ENCODE measurements at places on chromosomes 12 and 14.

DNA sequence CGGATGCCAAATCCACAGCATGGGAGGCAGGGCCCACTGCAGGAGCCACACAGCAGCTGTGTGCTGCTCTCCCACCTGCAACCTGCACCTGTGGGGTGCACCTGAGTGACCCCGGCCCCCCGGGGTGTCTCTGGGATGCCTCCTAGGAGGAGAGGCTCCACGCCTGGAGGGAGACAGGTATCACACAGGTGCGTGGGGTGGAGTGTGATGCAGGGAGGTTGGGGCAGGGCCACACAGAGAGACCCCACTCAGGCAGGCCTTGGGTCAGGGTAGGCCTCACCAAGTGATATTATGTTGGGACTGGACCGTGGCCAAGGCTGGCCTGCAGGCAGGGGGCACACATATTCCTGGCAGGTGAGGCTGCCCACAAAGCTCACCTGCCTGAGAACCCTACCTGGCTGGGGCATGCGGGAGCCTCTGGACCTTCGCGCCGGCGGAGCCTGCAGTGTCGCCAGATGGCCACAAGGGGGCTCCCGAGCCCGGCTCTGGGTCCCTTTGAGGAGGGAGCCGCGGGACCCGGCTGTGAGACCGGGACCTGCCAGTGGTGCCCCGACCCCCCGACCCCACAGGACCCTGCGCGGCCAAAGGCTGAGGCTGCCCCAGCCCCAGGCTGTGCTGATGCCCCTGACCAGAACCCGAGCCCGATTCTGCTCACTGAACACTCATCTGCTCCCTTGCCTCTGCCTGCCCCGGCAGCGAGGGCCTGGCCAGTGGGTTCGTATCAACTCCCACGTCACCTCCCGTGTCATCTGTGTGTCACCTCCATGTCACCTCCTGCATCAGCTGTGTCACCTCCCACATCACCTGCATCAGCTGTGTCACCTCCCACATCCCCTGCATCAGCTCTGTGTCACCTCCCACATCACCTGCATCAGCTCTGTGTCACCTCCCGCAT lies 11.4 kb downstream of the TMEM121 start:
- peak; percentile 63 for DNase-seq

DNA sequence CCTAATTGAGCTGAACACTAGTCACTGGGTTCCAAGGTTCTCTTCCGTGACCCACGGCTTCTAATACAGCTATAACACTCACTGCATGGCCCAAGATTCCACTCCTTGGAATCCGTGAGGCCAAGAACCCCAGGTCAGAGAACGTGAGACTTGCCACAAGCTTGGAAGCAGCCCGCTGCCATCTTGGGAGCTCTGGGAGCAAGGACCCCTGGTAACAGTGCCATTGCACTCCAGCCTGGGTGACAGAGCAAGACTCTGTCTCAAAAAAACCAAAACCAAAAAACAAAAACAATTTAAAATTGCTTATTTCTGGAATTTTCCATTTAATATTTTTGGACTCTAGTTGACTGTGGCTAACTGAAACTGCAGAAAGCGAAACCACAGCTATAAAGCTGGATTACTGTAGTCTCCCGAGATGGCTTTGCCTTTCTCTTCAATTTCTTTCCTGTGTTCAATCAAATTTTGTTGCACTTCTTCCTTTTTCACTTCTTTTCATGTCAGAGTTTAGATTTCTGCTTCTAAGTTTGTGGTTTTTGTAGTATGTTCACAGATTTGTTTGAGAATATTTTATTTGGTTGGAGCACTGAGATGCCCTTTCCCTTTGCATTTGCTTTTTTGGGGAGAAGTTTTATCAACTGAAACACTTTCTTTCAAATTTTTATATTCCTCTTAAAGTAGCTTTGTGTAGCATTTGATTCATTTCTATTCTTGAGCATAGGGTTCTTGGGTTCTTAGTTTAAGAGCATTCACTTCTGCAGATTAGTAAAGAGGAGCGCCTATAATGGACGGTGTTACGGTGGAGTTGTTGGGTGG lies 44.6 kb downstream of the DDHD1 start:
- DNase-seq, result peak; percentile 20

DNA sequence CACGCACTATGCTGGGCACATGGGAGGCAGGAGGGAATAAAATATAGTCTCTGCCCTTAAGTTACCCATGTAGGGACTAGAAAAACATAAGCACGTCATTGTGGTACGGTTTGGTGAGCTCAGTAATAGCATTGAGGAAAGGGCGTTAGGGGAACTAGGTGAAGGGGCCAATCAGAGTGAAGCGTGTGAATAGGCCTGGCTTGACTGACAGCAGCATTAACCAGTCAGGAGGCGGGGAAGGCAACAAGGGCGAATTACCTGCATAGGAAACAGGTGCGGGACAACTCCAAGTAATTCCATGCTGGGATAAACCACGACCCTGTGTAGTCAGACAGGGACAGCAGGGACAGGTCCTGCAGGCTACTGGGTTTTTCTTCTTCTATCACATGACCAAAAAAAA lies 107.7 kb downstream of the UNC79 start:
- DNase-seq, result no peak

GRCh38 chr12:54412786-54413185 lies 6.3 kb downstream of the ITGA5 start:
- DNase-seq, result no peak

DNA sequence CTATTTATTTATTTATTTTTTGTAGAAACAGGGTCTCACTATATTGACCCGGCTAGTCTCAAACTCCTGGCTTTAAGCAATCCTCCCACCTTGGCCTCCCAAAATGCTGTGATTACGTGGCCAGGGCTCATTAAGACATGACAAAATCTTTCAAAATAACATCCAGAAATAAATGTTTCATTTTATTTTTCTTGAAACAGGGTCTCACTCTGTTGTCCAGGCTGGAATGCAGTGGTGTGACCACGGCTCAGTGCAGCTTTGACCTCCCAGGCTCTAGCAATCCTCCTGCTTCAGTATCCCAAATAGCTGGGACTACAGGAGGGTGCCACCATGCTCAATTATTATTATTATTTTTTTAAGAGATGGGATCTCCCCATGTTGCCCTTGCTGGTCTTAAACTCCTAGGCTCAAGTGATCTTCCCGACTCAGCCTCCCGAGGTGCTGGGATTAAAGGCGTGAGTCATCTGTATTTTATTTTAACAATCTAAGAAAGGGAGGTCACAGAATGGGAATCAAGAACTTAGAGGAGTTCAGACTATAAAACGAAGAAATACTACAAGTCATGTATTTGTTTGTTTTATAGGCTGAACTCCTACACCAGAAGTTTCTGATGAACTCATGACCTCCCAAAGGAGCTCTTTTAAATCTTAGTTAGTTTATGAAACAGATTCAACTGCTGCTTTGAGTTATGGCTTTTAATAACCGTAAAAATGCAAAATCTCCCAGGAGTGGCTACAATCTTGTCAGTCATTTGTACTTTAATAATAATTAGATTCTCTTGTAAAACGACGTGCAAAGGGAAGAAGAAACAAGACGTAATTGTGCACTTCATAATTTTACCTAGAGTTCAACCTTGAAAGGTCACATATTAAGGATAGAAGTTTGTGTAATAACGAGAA lies 2.1 kb upstream of the TMEM263 start:
- DNase-seq, result no peak

- peak; percentile 90 for DNase-seq
Observed at GRCh38 chr14:22737052-22737451, 29.4 kb upstream of the OXA1L start.

DNA sequence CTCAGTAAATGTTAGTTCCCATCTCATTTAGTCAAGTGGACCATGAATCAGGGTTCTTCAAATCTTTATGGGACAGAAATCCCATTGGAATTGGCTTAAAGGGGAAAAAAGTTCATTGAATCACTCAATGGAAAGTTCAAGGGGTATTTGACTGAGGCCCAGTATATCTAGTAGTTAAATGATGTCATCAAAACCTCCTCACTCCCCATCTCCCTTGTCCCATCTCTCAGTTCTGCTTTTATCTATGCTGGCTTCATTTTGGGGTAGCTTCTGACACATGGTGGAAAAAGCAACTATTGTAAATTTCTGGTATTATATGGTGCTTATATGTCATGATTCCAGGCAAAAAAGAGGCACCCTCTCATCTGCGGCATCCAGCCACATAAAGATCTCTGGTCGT lies 51.9 kb downstream of the DAAM1 start:
- no peak for DNase-seq

DNA sequence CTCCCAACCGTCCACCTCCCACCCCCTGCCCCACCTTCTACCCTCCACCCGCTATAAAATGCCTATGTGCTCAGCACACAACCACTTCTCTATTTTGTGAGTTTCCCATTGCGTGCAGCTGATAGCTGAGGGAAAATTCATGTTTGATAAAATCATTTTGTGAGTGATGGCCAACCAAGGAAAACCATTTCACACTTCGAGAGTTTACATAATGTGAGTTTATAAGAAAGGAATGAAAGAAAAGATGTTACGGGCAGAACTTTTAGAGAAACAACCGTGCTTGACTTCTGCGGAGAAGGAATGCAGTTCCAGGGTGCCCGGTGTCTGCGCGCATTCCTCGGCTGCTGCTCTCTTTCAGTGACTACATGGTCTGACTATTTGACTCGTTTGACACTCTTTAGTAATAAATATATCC lies 140.9 kb downstream of the EFCAB11 start:
- no peak for DNase-seq

DNA sequence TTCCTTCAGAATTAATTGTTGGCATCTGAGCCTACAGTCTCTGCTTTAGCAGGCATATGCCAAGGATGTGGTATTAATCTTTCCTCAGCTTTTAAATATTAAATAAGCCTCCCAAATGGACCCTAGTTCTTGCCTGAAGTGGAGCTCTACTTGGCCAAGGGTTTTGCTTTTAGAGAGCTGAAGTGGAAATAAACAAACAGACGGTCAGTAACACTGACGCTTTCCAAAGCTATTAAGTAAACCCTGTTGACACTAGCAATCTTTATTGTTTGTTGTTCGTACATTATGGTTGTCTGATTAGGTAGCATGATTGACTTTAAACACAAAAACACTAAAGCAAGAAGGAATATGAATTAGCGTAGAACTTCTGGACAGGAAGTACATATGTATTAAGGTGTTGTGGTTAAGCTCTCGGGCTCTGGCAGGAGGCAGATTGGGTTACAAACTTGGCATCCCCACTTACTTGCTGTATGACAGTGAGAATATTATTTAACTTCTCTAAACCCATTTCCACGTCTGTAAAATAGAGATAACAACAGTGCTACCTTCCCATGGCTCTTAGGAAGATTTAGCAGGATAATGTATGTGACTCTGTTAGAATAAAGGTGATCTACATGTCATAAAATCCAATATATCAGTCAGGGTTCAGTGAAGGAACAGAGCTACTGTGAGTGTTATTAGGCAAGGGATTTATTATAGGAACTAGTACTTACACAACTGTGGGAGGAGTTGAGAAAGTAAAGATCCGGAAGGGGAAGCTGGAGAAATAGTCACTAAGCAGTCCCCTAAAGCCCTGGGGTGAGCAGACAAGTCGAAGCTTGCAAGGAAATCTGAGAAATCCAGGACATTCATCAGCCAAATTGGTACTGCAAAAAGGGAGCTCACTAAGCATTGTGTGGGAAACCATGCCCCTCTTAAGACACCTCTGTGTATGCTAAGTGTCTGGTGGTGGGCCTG lies 92.2 kb upstream of the ATF7IP start:
- DNase-seq, result no peak

GRCh38 chr14:24300326-24300980 lies 803 bp downstream of the NOP9 start:
- no peak for DNase-seq

GRCh38 chr12:3045989-3046388 lies 31.2 kb upstream of the TSPAN9 start:
- DNase-seq, result no peak

- DNase-seq, result no peak
Observed at GRCh38 chr14:33631441-33631840, 319.4 kb downstream of the EGLN3 start.

DNA sequence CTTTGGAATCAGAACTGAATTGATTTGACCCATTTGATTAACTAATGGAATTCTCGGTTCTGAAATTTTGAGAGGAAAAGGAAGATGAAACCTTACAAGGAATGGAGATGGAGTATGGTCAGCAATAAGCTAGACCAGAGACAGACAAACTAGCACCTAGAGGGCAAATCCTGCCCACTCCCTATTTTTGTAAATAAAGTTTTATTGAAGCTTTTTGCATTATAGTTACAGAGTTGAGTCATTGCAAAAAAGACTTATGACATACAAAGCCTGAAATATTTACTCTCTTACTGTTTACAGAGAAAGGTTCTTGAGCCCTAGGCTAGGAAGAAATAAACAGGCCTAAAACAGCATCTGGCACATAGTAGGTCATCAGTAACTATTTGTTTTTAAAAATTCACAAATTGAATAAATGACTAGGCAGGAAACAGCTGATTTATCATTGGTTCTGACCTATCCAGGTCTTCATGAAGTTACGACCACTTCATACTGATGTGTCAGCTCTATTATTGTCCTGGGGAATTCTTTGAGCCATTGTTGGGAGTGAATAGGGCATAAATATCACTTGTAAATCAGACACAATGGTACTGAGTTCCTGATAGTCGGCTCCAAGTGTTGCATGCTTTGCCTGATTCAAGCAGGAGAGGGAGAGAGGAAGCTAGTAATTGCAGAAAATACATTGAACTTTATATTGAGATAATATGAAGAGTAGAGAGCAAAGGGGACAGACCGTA lies 14.6 kb upstream of the STAB2 start:
- no peak for DNase-seq

DNA sequence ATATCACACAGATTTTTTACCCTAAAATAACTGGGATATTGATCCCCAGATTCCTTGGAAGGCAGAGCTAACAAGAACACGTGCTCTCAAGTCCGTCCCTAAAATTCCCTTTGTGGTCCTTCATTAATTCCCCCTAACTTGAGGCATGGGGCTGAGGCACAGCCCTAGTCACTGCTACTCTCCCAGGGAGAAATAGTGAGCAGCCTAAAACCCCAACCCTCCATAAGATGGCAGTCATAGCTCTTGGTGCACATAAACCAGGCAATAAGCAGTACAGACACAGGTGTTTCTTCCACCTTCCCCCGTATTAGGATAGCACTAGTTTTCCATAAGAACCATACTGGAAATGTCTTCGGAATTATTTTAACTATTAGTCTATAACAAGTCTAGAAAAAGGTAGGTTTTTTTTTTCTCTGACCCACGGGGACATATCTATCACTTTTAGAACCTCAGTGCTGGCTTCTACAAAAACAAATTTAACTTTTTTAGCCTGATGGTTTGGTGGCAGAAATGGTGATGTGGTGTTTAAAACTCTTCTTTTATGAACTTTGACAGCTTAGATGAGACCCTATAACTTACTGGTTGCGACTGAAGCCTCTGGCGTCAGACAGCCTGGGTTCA lies 3.1 kb upstream of the ARHGEF40 start:
- no peak for DNase-seq

GRCh38 chr12:117367006-117367638 lies 5.7 kb upstream of the NOS1 start:
- DNase-seq, result peak; percentile 67

- DNase-seq, result no peak
Observed at GRCh38 chr12:57455374-57456144, 452 bp downstream of the INHBE start.

- DNase-seq, result no peak
Observed at GRCh38 chr12:48969833-48970701, 1.5 kb downstream of the WNT10B start.

GRCh38 chr14:23118506-23119362 lies at the start of gene CEBPE:
TSS of gene CEBPE (minus strand) at chr14:23119255. CDS start at chr14:23119091, 164 bp downstream.
- no peak for DNase-seq
